ENCODE measurements at places on chromosomes 2 and 18.

GRCh38 chr18:77150588-77150987, 18.0 kb upstream of the MBP start:
- DNase-seq: no peak

GRCh38 chr18:59357928-59358327, 1.1 kb downstream of the LMAN1 start:
- DNase-seq: peak; percentile 16

- no peak for DNase-seq
These were observed 441.1 kb downstream of the LRATD1 start for GRCh38 chr2:15073664-15074063.

DNA sequence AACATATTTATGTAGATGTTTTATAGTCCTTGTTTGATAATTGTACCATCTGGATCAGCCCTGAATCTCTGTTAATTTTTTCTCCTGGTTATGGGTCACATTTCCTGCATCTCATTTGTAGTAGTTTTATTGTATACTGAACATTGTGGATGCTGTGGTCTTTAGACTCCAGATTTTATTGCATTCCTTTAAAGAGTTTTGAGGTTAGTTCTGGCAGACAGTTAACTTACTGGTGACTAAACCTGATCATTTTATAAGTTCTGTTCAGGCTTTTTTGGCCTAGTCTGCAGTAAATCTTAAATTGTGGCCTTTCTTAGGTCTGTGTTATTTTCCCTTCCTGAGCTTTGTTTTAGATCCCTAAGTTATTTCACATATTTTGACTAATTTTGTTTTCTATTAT, 84.3 kb downstream of the FANCL start:
- no peak for DNase-seq

GRCh38 chr2:224202281-224202865, 163.3 kb upstream of the SERPINE2 start:
- no peak for DNase-seq

GRCh38 chr2:207926133-207926988, 99.0 kb downstream of the PLEKHM3 start:
- peak; percentile 47 for DNase-seq

- no peak for DNase-seq
These were observed 41.6 kb downstream of the MGAT5 start for GRCh38 chr2:134295441-134295840.

- DNase-seq: no peak
These were observed 436.8 kb downstream of the TGIF1 start for GRCh38 chr18:3886575-3887322.

DNA sequence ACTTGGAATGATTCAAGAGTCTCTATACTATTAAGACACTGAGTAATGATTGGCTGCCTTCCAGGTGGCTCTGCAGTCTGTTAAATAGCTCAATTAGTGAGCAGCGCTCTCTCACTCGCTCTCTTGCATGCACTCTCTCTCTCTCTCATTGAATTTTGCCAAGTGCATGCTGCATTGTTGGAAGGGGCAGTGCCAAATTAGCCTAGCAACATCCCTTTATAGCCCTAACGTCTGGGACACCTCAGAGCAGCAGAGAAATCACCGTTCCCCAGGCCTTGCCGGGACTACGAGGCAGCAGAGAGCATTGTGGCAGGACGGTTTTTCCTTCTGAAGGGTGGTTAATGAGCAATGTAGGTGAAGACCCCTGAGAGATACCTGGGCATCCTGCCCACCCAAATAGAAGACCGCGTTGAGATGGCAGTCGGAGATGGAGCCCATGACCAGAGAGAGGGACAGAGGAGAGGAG, 447.6 kb upstream of the POU3F3 start:
- DNase-seq: no peak

DNA sequence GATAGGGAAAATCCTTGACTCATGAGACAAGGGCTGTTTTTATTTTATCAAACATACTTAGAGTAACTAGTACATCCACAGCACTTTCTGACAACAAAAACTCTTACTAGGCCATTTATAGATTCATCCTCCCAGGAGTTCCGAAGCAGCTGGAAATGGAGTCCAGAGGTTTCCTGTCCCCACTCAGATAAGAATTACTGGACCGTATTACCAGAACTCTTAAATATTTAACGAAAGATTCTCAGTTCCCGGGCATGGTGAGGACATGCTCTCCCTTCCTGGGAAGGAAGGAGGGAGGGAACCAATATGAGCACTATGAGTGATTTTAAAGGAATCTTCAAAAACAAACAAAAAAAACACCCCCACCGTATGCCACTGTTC, 41.2 kb downstream of the AKAIN1 start:
- DNase-seq: no peak

- peak; percentile 10 for DNase-seq
These were observed 1580.0 kb downstream of the LRP1B start for GRCh38 chr2:140550821-140551220.

DNA sequence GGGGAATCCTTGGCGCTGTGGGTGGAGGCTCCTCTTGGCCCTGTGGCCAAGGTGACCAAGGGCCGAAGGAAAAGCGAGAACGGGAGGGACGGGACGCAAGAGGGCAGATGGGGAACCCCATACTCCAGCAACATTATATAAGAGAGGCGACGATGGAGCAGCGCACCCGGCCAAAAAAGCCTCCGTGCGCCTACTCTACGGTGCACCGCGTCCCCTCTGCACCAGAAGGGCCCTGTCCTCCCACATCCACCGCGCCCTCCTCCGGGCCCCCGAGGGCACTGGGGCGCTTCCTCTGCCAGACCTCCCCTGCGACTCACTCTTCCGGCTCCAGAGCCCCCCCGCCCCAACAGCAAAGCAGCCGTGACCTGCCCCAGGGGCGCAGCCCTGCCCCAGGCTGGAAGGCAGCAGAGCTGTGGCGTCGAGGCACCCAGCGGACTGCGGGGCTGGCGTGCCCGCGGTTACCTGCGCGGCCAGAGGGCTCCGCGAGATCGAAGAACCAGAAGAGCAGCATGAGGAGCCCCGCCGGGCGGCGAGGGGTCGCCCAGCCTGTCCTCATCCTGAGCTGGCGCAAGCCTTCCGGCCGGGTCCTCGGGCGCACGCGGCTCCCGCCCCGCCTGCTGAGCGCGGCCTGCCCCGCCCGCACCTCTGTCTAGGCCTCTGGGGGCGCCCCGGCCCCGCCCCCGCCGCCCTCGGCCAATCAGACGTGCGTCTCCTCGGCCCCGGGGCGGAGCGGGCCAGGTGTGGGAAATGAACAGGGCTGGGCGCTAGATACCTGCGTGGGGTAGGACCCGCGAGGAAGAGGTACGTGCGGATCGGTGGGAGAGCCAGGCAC, 106.3 kb upstream of the CD302 start:
- peak; percentile 77 for DNase-seq

GRCh38 chr2:171958475-171958874, 36.2 kb downstream of the HAT1 start:
- DNase-seq: no peak

- DNase-seq: no peak
These were observed 121.0 kb downstream of the RAPGEF4 start for GRCh38 chr2:172856606-172857005.

- no peak for DNase-seq
These were observed 463.3 kb downstream of the STK39 start for GRCh38 chr2:167784084-167784425.

- no peak for DNase-seq
These were observed 57.9 kb downstream of the SCN7A start for GRCh38 chr2:166436189-166436588.

DNA sequence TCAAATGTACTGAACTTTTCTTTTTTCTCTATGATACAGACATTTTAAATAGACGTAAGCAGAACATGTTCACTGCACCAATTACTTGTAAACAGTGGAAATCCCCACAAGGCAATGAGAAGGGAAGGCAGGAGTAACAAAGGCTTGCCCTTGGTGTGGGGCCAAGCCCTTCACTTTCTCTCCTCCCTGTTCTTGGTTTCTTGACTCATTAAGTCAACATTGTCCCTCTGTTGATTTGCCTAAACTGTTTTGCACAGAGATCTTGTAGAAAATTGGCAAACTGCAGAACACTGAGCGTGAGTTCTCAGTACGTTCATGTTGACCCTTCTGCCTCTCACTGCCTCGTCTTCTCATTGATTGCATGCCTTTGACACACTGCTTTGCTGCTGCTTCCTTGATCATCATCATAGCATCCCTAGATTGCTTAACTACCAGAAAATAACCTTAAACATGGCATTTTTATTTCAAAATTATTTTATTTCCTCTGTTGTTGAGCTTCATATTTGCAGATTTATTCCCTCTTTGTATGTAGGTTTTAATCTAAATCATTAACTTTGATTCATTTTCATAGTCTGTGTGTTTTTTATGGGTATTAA, 257.7 kb downstream of the PTGR3 start:
- DNase-seq: no peak

GRCh38 chr2:217951091-217951490, 51.7 kb downstream of the TNS1 start:
- no peak for DNase-seq
